ENCODE measurements at places on chromosomes 12 and 14. TPM values are rescaled to one million over a fixed set of nuclear protein-coding genes. Genes with fewer than 3 reads are reported as not detected.

IL22 gene
- polyA plus RNA-seq, result not detected

GPRC5D gene
- 0.64 TPM for polyA plus RNA-seq

DNA sequence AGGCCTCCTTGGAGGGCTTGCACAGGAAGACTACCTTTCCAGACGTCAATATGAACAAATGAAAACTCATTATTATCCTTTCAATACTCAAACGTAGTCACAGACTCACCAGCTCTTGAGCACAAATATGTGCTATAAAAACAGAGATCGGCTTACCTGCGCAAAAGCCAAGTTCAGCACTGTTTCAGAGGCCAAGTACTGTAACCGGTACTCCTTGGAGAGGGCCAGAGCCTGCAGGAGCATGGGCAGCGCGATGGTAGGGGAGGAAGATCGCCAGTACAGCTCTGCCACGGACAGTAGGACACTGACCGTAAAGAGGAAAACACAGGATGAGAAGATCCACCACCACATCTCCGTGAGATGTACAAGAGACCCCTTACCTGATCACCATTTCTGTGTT, 21.6 kb upstream of the CAMKK2 start:
- no peak for DNase-seq

DNA sequence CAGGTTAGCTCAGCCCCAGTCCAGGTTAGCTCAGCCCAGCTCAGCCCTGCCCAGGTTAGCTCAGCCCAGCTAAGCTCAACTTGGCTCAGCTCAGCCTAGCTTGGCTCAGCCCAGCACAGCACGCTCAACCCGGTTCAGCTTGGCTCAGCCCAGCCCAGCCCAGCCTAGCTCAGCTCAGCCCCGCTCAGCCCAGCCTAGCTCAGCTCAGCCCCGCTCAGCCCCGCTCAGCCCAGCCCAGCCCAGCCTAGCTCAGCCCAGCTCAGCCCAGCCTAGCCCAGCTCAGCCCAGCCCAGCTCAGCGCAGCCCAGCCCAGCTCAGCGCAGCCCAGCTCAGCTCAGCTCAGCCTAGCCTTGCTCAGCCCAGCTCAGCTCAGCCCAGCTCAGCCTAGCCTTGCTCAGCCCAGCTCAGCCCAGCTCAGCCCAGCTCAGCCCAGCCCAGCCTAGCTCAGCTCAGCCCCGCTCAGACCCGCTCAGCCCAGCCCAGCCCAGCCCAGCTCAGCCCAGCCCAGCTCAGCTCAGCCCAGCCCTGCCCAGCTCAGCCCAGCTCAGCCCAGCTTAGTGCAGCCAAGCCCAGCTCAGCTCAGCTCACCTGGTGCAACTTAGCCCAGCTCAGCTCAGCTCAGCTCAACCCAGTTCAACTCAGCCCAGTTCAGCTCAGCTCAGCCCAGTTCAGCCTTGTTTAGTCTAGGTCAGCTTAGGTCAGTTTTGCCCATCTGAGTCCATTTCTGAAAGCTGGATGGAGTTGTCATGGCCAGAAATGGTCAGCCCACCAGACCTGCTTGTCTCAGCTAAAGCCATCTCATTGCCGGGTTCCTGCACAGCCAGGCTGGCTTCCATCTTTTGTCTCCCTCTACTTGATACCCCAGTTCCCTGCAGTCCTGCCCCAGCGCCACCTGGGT, 333.6 kb downstream of the TMEM121 start:
- DNase-seq, result no peak

AJUBA gene
- polyA plus RNA-seq, result 120 TPM

DNA sequence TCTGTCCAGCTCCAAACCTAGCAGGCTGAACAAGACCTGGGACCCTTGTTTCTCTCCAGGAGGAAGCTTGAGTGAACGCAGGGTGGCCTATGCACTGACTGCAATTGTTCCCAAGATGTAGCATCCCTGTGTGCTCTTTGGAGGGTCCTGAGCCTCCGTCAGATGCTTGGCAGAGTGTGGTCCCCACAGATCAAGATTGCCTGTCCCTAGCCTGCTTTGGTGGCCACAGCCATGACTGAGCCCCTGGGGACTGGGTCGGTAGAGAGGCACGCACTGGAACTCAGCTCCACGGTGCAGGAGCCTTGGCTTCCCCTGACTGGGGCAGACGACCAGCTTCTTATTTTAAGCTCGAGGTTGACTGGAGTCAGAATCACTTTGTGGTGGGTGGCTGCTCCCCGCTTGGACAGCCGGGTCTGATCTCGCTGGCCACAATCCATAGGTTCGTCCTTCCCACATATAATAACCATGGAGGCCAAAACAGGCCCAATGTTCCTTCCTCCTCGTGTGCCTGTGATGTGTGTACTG, 97.8 kb downstream of the LGMN start:
- no peak for DNase-seq

DNAI7 gene
- polyA plus RNA-seq, result 4.4 TPM

GRCh38 chr14:48970943-48971342, 615.2 kb downstream of the RPS29 start:
- peak; percentile 11 for DNase-seq

DNA sequence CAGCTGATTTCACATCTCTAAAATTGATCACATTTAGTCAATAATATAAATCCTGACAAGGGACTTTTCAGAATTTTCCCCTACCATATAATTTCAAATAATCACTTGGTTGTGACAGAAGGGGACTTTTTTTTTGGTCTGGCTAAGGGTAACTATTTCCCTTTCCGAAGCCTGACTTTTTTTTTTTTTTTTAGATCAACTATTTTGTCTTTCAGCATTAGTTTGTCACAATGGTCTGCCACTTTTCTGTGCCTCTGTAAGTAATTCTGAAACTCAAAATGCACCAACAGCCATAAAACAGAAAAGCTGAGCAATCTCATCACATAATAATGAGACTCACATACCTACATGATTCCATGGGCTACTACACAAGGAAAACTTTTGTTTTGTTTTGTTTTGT, 266.4 kb downstream of the SSPN start:
- no peak for DNase-seq

- no peak for DNase-seq
Observed at GRCh38 chr14:78705989-78706388, 535.8 kb downstream of the NRXN3 start.

DNA sequence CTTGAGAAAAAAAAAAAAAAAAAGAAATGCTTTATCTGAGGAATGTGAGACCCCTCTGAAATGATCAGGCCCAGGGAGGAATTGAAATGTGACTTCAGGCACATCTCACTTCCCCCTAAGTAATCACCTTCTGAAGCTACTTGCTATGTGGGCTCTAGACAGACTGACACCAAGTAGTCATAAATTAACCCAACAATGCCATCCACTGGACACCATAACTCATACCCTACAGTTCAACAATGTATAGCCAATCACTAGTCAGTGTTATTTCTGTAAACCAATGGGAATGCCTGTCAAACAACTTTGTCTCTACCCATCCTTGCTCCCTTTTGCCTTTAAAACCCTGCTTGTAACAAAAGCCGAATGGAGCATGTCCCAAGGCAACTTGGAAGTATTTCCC, 182.7 kb upstream of the TMPO start:
- DNase-seq, result no peak

SDR9C7 gene
- 0.07 TPM for polyA plus RNA-seq

- DNase-seq, result no peak
Observed at GRCh38 chr14:45906257-45906656, 653.3 kb upstream of the MIS18BP1 start.

DNA sequence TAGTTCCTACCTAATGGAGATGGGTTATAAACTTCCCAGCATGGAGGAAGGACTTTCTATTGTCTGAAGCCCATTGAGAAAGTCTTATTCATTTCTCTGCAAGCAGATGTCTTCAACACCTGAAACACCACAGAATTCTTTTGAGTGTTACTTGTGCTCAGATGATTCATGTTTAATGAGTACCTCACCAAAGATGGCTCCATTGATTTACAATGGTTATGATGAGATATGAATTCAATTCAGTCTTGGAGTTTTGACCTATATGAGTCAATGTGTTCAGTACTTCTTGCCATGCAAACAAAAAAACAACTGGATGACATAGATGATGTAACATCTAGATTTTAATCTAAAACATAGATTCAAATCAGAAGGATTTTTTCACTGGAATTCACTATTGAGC, 15.4 kb upstream of the PAWR start:
- DNase-seq, result no peak

DNA sequence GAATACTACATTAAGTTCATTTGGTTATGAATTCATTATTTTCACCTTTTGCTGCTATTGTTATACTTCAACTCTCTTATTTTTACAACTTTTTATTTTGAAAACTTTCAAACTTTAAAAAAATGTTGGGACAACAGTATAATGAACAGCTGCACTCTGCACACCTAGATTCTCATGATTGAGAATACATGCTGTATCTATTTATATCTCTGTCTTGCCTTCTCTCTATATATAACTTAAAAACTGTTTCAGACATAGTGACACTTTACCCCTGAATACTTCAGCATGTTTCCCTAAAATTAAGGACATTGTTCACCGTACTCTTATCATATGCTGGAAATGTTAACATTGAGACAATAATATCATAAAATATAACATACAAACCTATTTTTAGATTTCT, 237.1 kb downstream of the GPHN start:
- no peak for DNase-seq

- DNase-seq, result no peak
Observed at GRCh38 chr12:6559500-6559899, 3.7 kb upstream of the IFFO1 start.

DNA sequence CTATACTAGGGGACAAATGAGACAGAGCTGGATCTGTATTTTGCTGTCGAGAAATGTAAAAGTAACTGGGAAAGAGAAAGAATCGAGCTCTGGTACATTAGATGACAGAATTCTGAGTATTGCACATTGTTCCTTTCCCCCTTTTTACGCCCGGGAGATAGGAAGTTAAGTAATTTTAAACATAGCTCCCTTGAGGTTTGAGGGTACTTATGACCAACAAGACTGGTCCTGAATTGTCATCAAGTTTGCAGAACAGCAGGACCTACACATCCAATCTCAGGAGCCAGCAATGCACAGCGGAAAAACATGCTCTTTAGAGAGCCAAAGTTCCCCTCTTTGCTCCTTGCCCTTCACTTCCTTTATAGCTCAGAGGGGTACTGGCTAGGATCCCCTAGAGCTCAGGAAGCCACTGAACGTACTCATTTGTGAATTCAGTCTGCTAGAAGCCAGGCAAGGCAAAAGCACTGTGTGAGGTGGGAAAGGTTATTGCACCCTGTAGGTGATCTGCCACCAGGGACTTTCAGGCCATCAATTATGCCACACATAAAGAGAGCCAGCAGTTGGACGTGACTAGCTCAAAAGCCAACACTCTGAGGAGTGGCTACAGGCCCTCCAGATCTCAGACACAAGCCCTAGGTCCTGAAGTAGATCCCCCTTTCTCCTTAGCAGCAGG, 333.8 kb downstream of the KCNH5 start:
- DNase-seq, result no peak

DNA sequence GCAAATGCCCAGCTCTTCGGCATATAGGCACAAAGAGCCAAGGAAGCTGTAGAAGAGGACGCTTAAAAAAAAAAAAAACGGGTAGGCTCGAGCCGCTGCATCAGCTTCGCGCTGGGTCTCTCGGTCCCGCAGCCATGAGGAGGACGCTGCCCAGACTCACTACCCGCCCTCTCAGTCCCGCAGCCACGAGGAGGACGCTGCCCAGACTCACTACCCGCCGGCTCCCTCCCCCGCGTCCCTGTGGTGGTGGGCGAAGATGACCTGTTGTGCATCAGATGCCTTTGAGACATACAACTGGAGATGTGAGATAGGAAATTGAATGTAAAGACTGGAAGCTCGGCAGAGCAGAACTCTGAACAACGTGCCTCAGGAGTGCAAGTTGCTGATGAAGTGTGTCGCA, 11.4 kb upstream of the SPSB2 start:
- DNase-seq, result no peak

DNA sequence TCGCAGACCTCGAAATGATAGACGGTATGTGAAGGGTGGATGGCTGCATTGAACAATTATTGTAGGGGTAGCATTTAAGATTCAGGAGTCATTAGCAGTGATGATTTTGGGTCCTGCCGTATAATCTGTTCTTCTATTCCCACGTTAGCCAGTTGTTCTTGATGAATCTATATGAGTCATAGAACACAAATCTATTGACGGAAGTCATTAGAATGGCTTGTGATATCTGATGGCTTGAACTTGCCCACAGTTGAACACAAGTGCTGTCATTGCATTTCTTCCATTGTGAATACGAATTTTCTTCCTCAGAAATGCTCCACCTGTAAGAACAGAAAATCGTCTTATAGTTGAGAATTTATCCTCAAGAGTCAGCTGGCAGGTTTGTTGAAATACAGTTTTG, 1.9 kb downstream of the SRSF5 start:
- DNase-seq, result no peak

DNA sequence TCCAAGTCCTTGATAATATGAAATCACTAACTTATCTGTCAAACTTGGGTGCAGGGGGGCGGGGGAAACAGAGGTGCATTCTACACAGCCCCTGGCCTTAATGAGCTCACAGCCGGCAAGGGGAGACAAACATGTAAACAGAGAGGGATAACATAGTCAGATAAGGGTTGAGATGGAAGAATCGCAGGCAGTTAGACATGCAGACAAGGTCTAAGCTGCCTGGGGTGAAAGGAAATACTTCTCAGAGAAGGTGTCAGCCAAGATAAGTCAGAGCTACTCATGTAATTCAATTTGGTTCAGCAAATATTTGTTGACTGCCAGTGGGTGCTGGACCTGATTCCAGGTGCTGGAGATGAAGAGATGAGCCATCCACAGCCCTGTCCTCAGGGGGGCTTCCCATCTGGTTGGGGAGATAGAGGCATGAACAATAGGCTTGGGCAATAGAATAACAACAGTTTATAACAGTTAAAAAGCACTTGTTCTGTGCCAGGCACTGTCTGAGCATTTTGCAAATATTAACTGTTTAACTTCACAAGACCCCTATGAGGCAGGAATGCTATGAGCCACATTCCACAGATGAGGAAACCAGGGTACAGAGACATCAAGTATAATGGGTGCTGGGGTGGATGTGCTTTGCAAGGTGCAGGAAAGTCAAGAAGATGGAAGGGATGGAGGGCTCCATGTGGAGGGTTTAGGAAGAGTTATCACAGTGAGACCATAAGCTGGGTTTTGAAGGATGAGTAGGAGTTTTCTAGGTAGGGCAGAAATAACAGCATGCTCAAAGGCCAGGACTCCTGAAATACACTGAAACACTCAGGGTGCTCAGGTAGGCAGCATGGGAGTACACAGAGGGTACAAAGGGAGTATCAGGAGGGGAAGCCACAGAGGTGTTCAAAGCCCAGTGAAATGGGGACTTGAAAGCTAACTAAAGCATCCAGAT, 79.0 kb downstream of the WSCD2 start:
- DNase-seq, result no peak

DNA sequence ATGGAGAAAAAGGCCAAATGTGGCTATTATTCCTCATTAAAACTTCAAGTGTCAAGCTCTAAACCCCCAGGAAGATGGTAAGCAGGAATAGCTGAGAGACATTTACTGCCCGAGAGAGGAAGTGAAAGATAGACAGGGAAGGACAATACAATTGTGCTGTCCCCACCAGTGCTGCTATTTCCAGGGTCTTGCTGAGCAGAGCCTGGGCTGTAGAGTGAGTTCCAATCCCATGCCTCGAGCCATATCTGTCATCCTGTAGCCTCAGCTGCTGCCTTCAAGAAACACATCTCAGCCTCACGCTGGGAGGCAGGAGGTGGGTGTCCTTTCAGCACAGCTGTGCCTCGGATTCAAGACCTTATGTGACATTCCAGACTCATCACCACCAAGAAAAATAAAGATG, 114.0 kb downstream of the RPAP3 start:
- DNase-seq, result no peak

- peak; percentile 38 for DNase-seq
Observed at GRCh38 chr14:23569443-23570151, 2.0 kb upstream of the AP1G2 start.

Data from renal pelvis (tissue), 12 donors.